ENCODE measurements at places on chromosomes 5 and 9.

DNA sequence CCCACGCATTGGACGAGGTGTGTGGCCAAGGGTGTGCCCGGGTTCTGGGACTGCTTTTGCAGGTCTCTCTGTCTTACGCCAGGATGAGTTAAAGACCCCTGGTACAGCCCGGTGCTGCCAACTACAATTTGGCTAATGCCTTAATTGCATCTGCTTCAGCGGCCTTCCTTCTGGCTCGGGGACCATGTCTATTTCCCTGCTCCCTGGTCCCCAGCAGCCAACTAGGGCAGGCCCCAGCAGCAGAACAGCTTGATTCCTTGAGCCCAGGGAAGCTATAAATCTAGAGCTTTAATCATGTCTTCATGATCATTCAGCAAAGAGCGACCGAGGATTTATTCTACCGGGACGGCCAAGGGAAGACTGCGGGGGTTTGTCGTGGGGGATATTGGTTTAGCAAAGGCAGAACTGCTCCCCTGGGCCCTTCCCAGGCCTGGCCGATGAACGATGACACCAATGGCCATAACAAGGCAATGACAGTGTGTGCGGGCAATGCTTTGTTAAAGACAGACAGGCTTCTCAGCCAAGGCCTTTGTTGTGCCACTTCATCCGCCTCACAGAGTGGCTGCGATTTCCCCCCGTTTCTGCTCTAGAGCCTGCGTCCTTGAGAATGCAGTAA is 51.4 kb downstream of the CFAP77 start:
- no peak for DNase-seq

- no peak for DNase-seq
Measured at GRCh38 chr9:1261879-1262766, 212.0 kb downstream of the DMRT2 start.

DNA sequence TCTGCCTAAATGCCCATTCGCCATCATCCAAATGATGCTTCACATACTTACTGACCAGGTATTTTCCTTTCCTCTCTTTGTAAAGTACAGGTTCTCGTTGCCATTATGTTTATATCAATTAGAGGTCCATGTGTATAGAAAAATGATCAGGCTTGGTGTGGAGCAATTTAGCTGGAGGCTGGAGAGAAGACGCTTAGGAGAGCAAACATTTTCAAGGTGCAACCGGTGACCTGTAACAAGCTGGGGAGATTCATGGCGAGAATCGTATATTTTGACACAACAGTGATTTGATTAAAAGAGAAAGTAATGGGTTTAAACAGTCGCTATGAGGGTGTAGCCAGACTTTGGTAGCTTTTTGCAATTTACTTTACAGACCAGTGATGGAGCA is 170.9 kb upstream of the TBCA start:
- DNase-seq = no peak

GRCh38 chr5:112684737-112685136 is 52.9 kb upstream of the APC start:
- no peak for DNase-seq
